ENCODE measurements at places on chromosomes 6 and 20.

- DNase-seq, result peak; percentile 67
These were observed 95.0 kb upstream of the IFNGR1 start for GRCh38 chr6:137313928-137314855.

- DNase-seq, result no peak
These were observed 31.2 kb upstream of the SHLD1 start for GRCh38 chr20:5718896-5719595.

- DNase-seq, result no peak
These were observed 21.6 kb downstream of the CFAP61 start for GRCh38 chr20:20073801-20074371.

DNA sequence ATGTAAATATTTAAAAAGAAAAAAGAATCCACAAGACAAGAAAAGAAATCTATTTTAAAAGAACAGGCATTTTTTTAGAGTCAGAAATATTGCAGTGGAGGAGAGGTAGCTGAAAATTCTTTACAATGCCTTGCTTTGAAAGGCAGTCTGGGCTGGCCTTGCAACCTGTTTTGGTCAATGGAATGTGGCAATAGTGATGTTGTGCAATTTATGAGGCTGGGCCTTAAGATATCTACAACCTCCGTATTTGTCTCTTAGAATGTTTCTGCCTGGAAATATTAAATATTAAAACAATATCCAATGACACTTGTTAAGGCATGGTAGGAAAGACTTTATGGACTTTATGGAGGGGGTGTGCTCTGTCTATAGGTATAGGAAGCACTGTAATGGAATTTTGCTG lies 14.8 kb upstream of the SCGN start:
- no peak for DNase-seq

- DNase-seq, result no peak
These were observed 379.0 kb downstream of the PHF3 start for GRCh38 chr6:64014595-64014994.

DNA sequence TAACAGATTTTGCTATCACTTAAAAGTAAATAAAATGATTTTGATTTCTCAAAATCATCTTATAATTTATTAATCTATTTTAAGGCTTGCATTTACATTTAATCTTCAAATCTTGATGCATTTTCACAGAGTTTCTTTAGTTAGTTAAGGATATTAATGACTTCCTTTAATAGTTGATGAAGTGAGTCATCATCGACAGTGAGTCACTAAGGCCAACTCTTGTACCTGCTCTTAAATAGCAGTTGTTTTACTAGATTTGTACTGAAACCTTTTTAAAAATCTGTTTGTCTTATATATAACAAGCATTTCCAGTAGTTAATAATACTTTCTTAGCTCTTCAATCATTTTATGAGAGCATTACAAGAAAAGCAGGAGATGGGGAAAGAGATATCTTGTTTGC lies 191.7 kb downstream of the ESR1 start:
- DNase-seq, result no peak

GRCh38 chr6:126388104-126388598 lies 48.2 kb downstream of the CENPW start:
- DNase-seq, result no peak

DNA sequence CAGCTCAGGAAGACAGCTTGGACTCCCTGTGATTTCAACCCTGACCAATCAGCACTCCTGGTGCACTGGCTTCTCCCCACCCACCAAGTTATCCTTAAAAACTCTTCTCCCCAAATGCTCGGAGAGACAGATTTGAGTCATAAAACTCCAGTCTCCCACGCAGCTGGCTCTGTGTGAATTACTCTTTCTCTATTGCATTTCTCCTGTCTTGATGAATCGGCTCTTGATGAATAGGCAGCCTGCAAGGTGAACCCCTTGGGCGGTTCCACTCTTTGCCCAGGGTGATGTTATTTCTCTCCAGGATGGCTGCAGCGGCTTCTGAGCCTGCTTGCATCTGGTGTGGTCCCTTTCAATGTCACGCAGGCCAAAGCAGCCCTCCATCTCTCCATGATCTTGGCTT lies 12.4 kb downstream of the SLC52A3 start:
- no peak for DNase-seq

DNA sequence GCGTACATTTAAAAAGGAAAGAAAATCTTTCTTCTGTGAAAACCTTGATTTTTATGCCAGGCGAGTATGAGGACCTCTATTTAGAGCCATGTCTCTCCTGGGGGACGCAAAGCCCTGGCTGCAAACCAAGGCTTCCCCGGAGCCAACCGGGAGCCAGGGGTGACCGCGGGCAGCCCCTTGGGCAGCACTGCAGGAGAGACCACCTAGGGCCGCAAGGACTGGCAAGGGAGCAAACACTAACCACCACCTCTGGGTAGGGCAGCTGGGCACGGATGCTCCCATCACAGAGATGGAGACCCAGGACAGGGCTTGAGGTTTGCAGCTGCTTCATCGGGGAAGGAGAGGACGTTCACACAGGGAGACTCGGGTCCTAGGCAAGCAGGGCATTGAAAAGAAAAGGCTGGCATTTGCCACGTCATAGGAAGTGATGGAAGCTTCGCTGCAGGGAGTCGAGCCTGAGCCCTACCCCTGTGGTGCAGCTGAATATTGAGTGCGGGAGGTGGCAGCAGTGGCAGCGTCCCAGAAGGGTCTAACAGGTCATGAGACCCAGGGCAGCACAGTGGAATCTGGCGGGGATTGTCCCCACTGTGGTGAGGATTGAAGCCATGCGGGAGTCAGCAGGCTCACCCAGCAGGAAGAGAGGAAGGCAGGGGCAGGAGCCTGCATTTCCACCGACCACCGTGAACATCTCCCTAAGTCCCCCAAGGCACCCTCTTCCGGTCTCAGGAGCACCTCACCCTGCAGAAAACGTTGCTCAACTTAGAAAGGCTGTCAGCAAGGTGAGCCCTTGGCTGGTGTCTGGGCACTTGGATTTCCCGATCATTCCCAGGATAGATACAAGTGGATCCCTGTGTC lies 156.2 kb upstream of the CST7 start:
- no peak for DNase-seq

DNA sequence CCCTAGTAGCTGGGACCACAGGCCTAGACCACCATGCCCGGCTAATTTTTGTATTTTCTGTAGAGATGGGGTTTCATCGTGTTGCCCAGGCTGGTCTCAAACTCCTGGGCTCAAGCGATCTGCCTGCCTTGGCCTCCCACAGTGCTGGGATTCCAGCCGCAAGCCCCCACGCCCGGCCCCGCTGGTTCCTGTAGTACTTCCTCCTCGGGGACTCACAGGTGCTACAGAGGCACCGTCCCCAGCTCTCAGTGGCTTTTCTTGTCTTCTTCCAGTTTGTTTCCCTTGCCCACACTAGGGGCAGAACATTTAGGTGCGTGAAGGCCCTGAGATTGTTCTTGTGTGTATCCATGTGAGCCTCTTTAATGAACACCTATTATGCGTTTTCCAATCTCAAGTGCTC lies 773 bp upstream of the ZBP1 start:
- DNase-seq, result no peak

DNA sequence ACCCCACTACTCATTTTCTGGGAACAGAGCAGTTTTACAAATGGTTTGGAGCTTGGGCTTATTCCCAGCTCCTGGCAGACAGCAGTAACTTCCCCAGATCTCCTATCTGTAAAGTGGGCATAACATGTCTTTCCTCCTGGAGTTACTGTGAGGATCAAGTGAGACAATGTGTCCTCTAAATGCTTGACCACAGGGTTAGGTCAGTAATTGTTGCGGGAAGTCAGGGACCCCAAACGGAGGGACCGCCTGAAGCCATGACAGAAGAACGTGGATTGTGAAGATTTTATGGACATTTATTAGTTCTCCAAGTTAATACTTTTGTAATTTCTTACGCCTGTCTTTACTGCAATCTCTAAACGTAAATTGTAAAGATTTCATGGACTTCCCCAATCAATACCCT lies 15.3 kb upstream of the ZNFX1 start:
- no peak for DNase-seq

- DNase-seq, result no peak
These were observed 42.3 kb downstream of the NINL start for GRCh38 chr20:25543068-25543467.

GRCh38 chr20:7195704-7196103 lies 428.2 kb downstream of the BMP2 start:
- DNase-seq, result no peak

- DNase-seq, result no peak
These were observed 26.9 kb downstream of the MARCKS start for GRCh38 chr6:113884011-113884410.

DNA sequence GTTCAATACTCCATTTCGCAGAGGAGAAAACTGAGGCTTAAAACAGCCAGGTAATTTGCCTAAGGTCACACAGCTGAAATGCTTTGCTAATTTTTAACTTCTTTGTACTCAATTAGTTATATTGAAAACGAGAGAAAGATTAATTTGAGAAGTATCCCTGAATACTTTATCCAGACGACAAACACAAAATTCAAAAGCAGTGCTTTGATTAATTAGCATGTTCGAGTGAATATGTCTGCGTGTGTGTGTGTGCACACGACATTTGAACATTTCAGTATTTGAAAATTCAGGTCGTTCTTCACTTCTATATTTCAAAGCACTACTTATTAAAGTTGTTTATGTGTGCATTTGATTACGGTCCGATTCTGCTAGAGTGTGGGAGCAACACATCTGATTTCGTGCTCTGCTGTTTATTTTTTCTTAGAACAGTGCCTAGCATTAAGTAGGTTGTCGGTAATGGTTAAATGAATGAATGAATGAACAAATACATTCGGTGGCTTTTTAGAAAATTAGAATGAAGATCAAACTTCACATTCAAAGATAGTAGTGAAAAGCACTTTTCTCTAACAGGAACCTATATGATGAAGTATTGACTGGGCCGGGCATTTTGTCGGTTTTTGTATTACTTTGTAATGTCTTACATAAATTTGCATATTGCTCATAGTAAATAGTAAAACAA lies 36.9 kb upstream of the SYNCRIP start:
- DNase-seq, result no peak

- DNase-seq, result no peak
These were observed 40.8 kb downstream of the ITCH start for GRCh38 chr20:34403908-34404307.

DNA sequence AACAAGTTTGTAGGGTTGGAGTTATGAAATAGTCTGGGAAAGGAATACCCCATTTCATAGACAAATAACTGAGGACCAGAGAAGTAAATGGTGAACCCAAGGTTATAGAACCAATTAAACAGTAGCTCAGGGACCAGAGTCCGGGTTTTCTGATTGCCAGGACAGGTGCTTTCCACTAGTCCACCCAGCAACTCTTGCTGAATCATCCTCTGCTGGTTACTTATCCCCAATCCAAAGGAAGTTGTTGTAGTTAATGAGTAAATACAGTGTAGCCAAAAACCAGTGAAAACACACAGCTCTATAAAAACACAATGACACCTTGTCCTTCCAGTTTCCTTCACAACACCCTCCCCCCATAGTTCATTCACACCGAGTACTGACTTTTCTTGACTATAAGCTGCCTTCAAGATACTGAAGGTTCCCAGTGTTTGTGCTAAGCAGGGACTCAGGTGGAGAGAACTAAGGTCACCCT lies 766 bp upstream of the TINAG start:
- no peak for DNase-seq

DNA sequence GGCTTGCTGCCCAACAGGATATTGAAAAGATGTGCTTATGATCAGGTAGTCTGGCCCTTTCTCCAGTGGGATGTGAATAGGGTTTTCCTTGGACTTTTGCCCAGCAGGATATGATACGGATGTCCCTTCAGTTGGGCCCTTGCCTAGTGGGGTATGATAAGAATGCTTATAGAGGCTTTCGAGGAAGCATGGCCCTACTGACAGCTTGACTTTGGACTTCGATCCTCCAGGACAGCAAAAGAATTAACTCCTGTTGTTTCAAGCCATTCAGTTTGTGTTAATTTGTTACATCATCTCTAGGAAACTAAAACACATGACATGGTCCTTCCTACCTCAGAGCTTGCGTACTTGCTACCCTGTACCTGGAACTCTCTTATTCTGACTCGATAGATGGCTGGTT lies 9.7 kb upstream of the ZNF334 start:
- DNase-seq, result no peak

Measured in CD4-positive, alpha-beta T cell treated with Interleukin-2 at 100 ng/mL for 4 hours (primary cell).